Activated gamma-delta T cell treated with Interleukin-2 at 50 U/mL for 16 hours (primary cell): ENCODE measurements at places on chromosomes 4 and X.

GRCh38 chr4:181957088-181957487 lies 286.1 kb upstream of the TENM3 start:
- no peak for DNase-seq

DNA sequence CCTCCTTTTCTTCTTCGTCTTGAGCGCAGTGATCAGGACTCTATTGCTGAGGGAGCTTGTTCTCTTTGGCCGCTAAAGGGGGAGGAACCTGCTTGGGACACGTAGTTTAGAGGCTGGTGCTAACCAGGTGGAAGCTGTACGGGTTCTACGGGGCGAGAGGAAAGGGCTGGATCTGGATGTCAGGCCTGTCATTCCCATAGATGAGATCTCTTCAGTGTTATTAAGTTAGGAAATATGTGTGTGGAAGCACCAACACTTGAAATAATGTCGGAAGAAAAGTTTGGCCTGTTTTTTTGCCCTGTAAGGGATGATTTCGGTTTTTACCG lies 643 bp downstream of the SRP72 start:
- DNase-seq = peak; percentile 12

- DNase-seq = no peak
These were observed 36.3 kb upstream of the GRPR start for GRCh38 chrX:16087076-16087475.

DNA sequence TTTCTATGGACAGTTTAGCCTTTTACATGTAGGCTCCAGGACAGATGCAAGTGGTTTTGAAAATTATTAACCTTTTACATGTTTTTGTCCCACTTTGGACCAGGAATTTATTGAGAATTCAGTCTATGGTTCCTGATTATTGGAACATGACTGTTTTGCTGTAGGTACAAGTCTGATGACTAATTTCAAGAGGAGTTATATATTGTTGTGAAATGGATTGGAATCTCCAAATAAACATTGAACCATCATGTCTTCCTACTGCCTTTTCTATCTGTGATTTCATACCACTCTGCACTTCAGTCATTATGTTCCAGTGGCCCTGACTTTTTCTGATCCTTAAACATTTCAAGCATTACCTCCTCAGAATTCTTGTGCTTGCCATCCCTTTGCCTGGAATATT lies 35.9 kb downstream of the TBC1D19 start:
- DNase-seq = no peak

DNA sequence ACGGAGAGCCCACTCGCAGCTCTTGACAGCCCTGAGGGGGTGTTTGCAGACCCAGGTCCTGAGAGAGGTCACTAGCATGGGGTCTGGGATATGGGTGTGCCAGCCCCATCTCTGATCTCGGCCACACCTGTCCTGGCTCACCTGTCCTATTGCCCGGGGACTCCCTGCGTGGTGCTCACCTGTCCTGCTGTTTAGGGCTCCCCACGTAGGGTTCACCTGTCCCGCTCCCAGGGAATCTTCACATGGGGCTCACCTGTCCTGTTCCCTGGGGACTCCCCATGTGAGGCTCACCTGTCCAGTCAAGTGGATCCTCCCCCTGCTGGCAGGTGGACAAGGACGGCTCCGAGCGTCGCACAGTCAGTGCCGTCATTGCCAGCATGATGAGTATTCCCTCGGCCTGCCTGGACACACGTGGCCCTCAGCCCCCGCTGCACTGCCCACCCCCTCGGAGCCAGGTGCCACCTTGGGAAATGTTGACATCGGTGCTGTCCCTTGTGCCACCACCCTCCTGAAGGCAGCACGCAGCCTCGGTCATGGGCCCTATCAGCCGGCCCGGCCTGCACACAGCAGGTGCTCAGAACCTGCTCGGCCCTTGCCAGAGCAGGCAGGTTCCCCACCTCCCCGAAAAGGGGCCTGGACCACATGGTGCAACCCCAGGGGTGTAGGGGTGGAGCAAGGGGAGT lies 6.3 kb downstream of the SLC49A3 start:
- no peak for DNase-seq

- DNase-seq = no peak
These were observed 200.1 kb upstream of the PPARGC1A start for GRCh38 chr4:24089851-24090534.

DNA sequence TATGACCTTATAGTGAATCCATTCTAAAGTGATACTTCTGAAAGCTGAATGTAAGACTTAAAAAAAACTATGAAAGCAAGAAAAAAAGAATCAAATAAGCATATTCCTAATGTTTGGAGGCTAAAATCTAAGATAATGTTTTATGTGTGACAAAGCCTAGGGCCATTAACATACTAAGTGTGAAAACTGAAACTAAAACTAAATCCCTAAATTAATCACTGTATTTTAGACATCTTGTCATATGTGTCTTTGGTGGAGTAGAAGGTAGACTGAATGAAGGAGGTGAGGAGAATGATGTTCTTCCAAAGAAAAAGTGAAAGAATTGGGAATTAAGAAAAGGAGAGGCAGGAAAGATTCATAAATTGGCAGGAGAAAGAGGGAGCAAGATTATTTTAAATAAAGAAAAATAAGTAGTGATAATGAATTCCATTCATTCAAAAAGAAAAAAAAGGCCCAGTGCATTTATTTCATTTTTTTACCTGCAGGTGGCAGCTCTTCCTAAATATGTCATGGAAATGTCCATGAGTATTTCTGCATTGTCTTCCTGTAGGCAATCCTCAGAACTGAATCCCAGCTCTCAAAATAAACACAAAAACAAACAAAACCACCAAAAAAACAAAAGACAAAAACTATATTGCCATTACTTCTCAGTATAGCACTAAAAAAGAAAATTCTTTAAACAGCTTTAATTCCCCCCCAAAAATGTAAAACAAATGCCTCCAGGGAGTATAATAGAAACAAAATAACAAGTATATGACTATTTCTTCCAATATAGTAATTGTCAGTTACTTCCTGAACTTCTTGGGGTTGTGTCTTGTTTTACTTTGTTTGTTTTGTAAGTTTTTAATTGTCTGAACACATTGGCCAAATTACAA lies 17.0 kb upstream of the AP1AR start:
- no peak for DNase-seq

DNA sequence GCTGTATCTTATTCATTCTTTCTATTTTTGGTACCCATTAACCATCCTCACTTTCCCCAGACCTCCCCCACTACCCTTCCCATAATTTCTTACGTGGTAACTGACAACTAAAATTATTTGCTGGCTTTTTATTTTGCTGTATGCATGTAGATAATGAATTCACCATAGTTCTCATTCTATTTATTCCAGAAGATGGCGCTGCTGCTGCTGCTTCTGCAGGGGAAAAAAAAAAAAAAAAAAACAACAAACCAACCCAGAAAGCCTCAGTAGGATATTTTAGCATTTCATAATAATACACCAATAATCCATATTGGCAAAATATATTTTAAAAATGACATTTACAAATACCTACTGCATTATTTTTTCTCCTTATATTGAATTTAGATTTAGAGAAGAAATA lies 416.6 kb upstream of the MAGEB18 start:
- DNase-seq = no peak

- DNase-seq = no peak
These were observed 213.1 kb upstream of the PSAPL1 start for GRCh38 chr4:7647600-7648543.

GRCh38 chr4:98688411-98689290 lies 30.2 kb upstream of the TSPAN5 start:
- DNase-seq = no peak

GRCh38 chrX:10054396-10054795 lies 87.2 kb downstream of the CLDN34 start:
- DNase-seq = no peak

DNA sequence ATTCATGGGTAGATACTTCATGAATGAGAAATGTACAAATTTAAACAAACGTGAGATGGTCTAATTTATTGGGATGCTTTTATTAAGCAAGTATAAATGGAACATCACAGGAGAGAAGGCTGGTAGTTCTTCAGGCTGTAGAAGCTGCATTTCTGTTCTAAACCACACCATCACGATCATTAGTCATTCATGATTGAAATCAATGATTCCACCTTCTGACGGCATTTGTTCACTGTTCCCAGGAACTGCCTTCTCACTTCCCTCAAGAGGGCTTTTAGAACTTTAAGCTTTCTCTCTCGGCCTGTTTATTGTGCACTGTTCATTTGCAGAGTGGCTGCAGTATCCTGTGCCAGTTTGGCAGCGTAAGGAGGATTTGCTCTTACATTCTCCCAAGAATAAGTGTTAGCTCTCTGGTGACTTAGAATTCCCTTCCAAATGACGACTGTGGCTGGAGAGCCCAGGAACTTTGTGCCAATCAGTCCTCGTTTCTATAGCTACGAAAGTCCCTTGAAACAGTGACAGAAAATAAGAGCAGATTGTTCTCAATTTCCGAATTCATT lies 54.7 kb downstream of the MFAP3L start:
- no peak for DNase-seq

GRCh38 chrX:12970691-12971202 lies 4.2 kb upstream of the TMSB4X start:
- peak; percentile 43 for DNase-seq

GRCh38 chrX:40736170-40736505 lies 796 bp upstream of the MED14 start:
- no peak for DNase-seq

GRCh38 chr4:119032921-119033685 lies 102.5 kb upstream of the MYOZ2 start:
- no peak for DNase-seq

- DNase-seq = no peak
These were observed 48.6 kb upstream of the AMELX start for GRCh38 chrX:11244636-11245035.
